Colonic mucosa (tissue), 4 donors: ENCODE measurements at places on chromosomes 5 and 9.
A peak's percentile ranks its signal among the peaks of the same experiment; 100 is the strongest.

DNA sequence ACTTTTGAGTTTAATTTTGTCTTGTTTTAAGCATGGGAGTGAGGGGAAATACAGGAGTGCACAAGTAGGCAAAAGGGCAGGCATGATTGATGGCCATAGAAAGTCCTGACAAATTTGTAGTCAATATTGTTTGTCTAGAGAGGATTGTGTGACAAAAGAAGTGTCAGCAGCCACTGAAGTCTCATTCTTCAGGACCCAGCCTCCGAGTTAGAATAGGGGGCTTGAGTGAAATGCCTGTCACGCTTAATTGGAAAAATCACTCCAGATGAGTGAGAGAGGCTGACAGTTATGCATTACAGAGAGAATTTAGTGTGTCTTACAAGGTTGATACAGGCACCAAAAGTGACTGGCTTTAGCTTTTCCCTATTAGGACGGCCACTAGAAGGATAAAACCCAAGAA is 81.9 kb upstream of the RPS23 start:
- no peaks in the 10 kb centered on the region for H3K4me1 ChIP-seq
- no peaks in the 10 kb centered on the region for H3K27me3 ChIP-seq
- no peak overlapping the region for H3K4me3 ChIP-seq

DNA sequence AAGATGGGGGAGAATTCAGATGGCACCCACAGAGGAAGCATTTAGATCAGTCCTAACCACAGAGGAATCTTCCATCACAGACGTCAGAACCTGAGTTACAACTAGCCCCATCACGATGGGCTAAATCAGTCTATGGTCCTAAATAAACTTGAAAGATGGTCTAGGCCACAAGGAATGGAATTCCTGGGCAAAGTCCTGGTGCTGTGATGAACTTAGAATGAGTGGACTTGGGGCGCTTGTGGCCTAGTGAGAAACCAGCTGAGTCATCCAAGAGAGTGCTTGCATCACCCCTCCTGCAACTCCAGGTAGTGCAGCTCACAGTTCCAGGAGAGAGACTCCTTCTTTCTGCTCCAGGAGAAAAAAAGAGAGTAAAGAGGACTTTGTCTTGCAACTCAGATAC is 722.9 kb upstream of the RGMB start:
- DNase-seq, result no peak
- H3K27ac ChIP-seq, result no peak overlapping the region
- H3K36me3 ChIP-seq, result no peaks in the 10 kb centered on the region
- no peaks in the 10 kb centered on the region for H3K27me3 ChIP-seq
- H3K4me1 ChIP-seq, result no peaks in the 10 kb centered on the region
- H3K4me3 ChIP-seq, result no peak overlapping the region

DNA sequence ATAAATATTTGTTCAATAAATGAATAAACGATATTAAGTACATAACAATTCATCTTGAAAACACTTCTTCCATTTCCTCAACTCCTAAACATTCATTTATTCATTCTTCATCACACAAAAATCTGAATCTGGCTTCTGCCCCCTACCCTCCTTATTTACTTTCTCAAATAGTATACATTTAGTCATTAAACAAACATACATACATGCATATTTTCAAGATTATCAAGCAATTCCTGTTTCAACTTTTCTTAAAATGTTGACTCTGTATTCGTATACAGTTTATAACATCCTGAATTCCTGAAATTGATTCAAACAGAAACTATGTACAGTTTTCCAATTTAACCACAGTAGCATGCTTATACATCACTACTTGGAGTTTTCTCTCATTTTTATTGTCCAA is 129.0 kb downstream of the MUSK start:
- no peaks in the 10 kb centered on the region for H3K4me1 ChIP-seq
- H3K27me3 ChIP-seq, result no peaks in the 10 kb centered on the region
- DNase-seq, result no peak
- no peak overlapping the region for H3K4me3 ChIP-seq

GRCh38 chr5:135833961-135834638 is 363 bp upstream of the SLC25A48 start:
- H3K4me3 ChIP-seq, result peak overlapping the region; percentile 64
- H3K36me3 ChIP-seq, result no peaks in the 10 kb centered on the region
- no peak for DNase-seq
- H3K4me1 ChIP-seq, result no peaks in the 10 kb centered on the region
- H3K27me3 ChIP-seq, result peaks cover 11% of the 10 kb centered on the region
- no peak overlapping the region for H3K27ac ChIP-seq

- DNase-seq, result peak; percentile 35
- no peaks in the 10 kb centered on the region for H3K36me3 ChIP-seq
- H3K4me1 ChIP-seq, result no peaks in the 10 kb centered on the region
- no peak overlapping the region for H3K27ac ChIP-seq
- no peak overlapping the region for H3K4me3 ChIP-seq
These were observed 560.8 kb downstream of the BNC2 start for GRCh38 chr9:16309469-16310271.

- H3K4me1 ChIP-seq, result no peaks in the 10 kb centered on the region
- no peak for DNase-seq
- no peaks in the 10 kb centered on the region for H3K27me3 ChIP-seq
- no peak overlapping the region for H3K27ac ChIP-seq
- no peaks in the 10 kb centered on the region for H3K36me3 ChIP-seq
- no peak overlapping the region for H3K4me3 ChIP-seq
These were observed 363.3 kb upstream of the KLF4 start for GRCh38 chr9:107852891-107853290.

GRCh38 chr9:31677415-31677814 is 707.0 kb upstream of the ACO1 start:
- DNase-seq, result no peak
- H3K27me3 ChIP-seq, result no peaks in the 10 kb centered on the region
- no peaks in the 10 kb centered on the region for H3K4me1 ChIP-seq
- H3K36me3 ChIP-seq, result no peaks in the 10 kb centered on the region

GRCh38 chr5:143011585-143011984 is 241.4 kb downstream of the ARHGAP26 start:
- H3K27me3 ChIP-seq, result no peaks in the 10 kb centered on the region
- no peak overlapping the region for H3K4me3 ChIP-seq
- no peak overlapping the region for H3K27ac ChIP-seq
- no peak for DNase-seq
- H3K36me3 ChIP-seq, result no peaks in the 10 kb centered on the region

- no peaks in the 10 kb centered on the region for H3K36me3 ChIP-seq
- H3K4me1 ChIP-seq, result no peaks in the 10 kb centered on the region
- peak; percentile 61 for DNase-seq
- H3K27me3 ChIP-seq, result no peaks in the 10 kb centered on the region
- H3K27ac ChIP-seq, result no peak overlapping the region
These were observed 37.4 kb downstream of the ARHGEF37 start for GRCh38 chr5:149618581-149619248.

GRCh38 chr5:1217596-1218206 is 7.5 kb upstream of the SLC6A18 start:
- no peak for DNase-seq
- no peaks in the 10 kb centered on the region for H3K4me1 ChIP-seq
- H3K36me3 ChIP-seq, result no peaks in the 10 kb centered on the region

GRCh38 chr5:62460578-62460983 is 48.0 kb downstream of the IPO11 start:
- no peaks in the 10 kb centered on the region for H3K36me3 ChIP-seq
- no peak overlapping the region for H3K4me3 ChIP-seq
- no peak overlapping the region for H3K27ac ChIP-seq
- H3K4me1 ChIP-seq, result no peaks in the 10 kb centered on the region
